Astrocyte of the cerebellum (primary cell): ENCODE measurements at places on chromosomes 2 and 18.
A peak's percentile ranks its signal among the peaks of the same experiment; 100 is the strongest.

DNA sequence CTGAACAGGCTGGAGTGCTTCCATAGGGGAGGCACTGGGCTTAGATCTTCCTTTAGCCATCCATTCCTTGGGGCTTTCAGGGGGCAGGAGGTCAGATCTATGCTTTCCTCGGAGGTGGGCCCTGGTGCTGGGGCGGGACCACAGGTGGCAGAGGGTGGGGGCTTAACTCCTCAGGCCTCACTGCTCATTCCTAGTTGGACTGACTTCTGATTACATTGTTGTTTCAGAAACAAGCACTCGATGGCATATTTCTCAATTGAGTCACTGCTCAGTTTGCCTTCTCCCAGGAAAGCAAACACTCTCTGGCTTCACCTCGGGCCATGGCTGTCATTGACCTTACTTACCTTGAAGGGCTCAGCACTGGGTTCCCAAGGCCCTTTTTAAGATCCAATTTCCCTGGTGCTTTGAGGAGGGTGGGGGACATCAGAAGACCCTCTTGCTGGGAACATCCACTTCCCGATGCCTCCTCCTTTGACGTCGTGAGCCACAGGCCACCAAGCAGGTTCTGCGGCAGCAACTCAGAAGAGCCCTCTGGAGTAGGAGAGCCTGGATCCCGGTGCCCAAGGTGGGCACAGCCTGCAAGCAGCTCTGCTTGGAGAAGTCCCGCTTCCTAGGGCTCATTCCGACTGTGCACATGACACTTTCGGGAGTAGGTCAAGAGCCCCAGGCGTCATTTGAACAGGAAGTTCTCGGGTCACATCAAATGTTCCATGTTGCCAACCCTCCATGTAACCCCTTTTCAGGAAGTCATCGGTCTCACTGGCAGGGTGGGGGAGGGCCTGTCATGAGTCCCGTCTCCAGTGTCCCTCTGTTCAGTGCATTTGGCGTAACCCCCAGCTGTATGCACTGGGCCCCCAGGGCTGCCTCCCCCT, 40.6 kb downstream of the SDC1 start:
- DNase-seq: peak; percentile 42

DNA sequence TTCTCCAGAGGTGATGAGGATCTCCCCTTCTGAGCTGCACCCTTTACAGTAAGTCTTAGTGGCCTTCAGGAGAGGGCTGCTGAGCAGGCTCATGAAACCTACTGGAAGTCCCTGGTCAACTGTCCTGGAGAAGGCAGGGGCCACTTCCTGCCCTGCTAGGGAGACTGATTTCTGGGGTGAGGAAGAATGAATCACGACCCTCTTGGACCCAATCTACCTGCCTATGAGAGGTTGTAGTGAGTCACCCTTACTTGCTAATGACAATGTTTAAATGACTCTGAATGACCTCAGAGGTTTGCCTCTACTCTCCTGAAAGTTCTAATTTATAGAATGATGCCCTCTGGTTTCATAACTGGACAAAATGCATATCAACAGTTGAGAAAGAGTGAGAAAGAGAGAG, 79.4 kb upstream of the FAM136A start:
- no peak for DNase-seq

GRCh38 chr18:66749030-66749429, 145.1 kb upstream of the CDH19 start:
- DNase-seq: no peak

DNA sequence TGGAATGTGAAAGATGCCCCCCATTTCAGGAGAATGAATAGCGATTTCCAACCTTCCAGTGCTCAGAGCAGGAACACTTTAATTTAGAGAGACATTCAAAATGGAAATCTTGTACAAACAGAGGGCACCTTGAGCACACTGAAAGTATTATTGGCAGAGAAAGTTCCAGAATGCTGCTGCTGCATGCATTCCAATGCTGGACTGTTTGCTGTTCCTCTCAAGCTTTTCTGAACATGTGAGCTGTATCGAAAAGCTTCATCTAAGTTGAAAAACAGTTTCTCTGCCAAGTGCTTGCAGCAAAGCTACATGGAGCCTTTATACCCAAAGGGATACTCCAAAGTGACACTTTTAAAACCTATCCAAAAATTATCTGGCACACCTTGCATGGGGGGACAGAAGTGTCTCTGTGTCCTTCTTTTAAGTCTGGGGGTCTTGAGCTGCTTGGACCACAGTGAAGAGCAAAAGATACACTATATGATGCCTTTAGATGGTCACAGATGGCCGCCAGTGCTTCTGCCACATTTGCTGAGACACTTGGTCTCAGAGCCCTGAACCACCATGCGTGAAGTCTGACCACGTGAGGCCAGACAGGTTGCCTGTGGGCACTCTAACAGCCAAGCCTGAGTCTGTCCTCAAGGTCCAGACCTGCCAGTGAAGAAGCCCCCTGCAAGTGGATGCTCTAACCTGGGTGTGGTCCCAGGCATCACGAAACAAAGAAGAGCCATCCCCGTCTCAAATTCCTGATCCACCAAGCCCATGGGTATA, 18.8 kb downstream of the UXS1 start:
- DNase-seq: no peak

DNA sequence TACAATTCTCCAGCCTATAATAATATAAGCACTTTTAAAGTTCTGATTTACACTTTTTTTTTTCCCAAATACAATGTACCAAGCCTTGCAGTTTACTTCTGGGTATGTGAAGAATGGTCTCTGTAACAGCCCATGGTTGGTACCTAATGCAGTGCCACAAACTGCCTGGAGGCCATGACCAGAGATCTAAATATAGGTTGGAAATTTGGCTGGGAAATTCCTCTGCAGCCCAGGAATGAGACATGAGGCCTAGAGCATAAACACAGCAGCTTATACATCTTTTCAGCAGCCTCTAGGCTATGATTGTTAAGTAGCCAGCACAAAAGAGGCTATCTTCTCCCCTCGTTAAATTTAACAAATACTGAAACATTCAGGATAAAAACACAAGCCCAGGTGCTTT, 432.0 kb upstream of the FAM98A start:
- no peak for DNase-seq

GRCh38 chr18:62479574-62479973, 43.3 kb upstream of the ZCCHC2 start:
- DNase-seq: no peak

- no peak for DNase-seq
These were observed 23.4 kb downstream of the ARHGAP15 start for GRCh38 chr2:143152637-143153036.

GRCh38 chr2:149466635-149467034, 120.9 kb downstream of the MMADHC start:
- DNase-seq: no peak

DNA sequence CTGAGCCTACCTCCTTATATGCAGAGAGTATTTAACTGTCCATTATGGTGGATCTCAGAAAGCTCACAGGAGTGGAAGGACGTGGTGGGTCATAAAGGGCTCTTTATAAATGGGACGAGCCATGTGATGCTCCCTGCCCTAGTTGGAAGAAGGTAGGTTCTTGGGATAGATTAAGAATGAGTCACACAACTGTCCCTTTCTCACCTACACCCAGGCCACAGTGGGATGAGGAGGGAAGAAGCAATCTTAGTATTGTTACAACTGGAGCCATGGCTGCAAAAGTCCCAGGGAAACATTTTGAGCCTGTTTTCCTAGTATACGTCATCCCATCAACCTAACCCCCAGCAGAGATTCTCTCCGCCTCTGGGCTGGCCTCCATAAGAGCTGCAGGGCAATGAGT, 229.9 kb downstream of the TTC32 start:
- DNase-seq: no peak

GRCh38 chr2:60295636-60295962, 257.9 kb downstream of the BCL11A start:
- DNase-seq: no peak

- no peak for DNase-seq
These were observed 591 bp downstream of the ASXL2 start for GRCh38 chr2:25877431-25878360.
